ENCODE measurements at places on chromosomes 7 and 10.

GRCh38 chr7:150860291-150860977 is 8.1 kb downstream of the AOC1 start:
- DNase-seq = no peak

- DNase-seq = no peak
Observed at GRCh38 chr7:150503581-150503980, 11.1 kb upstream of the GIMAP7 start.

GRCh38 chr10:81009296-81009695 is 471.6 kb downstream of the SH2D4B start:
- no peak for DNase-seq

DNA sequence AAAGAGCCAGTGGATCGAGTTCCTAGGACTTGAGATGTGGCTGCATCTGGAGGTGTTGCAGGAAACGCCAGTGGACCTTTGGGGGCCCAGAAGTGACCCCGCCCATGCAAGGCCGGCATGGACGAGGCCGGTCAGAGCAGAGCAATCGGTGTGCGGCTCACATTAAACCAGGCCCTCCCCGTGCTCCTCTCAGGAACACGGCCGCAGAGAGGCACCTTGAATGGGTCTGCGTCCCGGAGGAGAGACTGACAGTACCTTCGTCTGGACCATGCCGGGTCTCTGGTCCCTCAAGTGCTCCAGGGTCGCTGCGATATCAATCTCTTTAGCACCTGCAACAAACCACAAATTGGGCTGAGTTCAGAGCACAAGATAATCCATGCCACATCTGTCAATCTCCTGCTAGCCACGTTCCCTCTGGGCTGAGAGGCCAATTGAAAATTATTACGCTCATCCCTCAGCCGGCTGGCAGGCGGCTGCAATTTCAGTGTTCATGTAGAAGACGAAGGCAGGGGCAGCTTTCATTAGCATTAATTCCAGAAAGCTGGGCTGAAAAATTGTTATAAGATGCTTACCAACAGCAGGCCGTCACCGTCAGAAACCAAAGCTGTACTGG is 212.0 kb downstream of the DNAJB6 start:
- no peak for DNase-seq

- no peak for DNase-seq
Observed at GRCh38 chr10:106565546-106565945, 599.0 kb downstream of the SORCS1 start.

- DNase-seq = no peak
Observed at GRCh38 chr7:84337429-84337828, 142.8 kb upstream of the SEMA3A start.

DNA sequence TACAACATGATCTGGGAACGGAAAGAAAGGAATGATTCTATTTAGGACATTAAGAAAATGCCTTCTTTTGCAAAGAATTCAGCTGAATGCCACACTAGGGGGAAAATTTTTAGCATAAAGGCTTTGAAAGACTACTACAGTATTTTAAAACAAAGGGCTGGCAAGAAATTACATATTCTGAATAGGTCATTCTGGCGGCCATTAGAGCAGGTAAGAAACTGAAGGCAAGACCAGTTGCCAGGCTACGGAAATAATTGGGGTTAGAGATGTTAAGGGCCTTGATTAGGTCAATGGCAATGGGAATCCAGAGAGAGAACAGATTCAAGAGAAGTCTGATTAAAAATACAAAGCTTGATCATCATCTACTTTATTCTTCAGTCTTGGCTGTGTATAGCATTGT is 3.8 kb upstream of the HECTD2 start:
- no peak for DNase-seq

All from GM12891 (cell line).